Stimulated activated CD4-positive, alpha-beta T cell treated with anti-CD3 and anti-CD28 coated beads, TNF-alpha, amount 100 ng/mL, for 24 hours (primary cell): ENCODE measurements at places on chromosomes 4 and X.

GRCh38 chr4:40227284-40227683 is 30.5 kb downstream of the RHOH start:
- peak; percentile 66 for DNase-seq

- DNase-seq, result no peak
Measured at GRCh38 chr4:139312552-139313332, 10.5 kb upstream of the NDUFC1 start.

DNA sequence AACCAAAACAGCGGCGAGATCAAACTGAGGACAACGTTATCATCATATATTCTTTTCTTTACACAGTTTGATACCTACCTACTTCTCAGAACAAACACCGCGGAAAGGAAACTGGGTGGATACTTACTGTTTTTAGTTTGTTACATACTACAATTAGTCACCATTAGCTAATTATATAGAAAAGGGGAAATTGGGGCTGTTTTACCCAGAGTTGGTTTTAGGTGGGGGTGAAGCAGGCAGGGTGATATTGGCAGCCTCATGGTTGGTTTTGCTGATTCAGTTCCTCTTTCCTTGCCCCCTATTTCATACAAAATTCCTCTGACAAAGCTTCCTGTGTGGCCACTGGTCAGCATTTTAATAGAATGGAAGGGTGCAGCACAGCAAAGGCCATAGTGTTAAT is 77.8 kb downstream of the SORBS2 start:
- DNase-seq, result no peak

DNA sequence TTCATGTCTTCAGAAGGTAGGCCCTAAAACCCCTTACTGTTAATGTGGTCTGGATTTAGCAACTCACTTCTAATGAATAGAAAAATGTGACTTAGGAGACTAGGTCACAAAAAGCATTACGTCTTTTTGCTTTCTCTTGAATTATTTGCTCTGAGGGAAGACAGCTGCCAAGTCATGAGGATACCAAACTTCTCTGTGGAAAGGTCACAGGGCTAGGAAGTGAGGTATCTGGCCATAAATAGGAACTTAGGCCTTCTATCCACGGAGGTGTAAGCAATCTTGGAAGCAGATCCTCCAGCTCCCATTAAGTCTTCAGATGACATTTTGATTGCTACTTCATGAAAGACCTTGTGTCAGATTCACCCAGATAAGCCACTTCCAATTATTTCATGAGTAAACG is 120.6 kb downstream of the JADE1 start:
- DNase-seq, result no peak

- DNase-seq, result no peak
Measured at GRCh38 chr4:25068386-25068785, 37.6 kb upstream of the LGI2 start.

DNA sequence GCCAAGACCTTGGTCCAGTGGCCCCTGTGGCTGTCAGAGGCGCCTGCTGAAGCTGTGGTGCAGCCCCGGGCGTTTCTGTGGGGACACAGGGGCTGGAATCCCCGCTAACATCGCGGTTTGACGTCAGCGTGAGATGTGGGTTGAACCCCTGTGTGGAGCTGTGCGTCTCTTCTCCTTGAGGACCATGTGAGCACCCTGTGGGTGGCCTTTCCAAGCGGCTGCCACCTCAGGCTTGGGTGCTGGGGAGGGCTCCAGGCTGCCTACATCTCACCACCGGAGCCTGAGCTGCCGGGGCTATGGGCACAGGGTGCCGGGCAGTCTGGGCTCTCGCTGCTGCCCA is 27.7 kb downstream of the UVSSA start:
- DNase-seq, result no peak

DNA sequence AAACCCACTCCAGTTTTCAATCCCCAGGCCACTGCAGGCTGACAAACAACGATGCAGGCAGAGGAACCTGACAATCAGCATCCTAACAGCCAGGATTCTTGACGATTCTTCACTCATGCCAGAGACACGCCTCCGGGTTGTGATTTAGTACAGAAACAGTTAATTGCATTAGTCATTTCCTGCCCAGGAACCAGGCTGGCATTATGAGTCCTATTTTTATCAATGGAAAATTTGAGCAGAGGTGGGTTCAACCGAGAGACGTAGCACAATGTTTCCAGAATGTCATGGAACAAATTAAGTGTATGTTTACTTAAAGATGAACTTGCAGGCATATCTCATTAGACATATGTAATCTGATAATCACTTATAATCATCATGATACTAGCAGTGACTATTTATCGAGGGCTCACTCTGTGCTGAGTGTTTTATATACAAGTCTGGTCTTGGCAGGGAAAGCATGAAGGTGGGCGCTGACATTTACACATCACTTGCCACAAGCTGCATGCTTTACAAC is 159.7 kb downstream of the NSUN7 start:
- DNase-seq, result peak; percentile 38

GRCh38 chrX:136189222-136189621 is 41.9 kb downstream of the FHL1 start:
- DNase-seq, result no peak

DNA sequence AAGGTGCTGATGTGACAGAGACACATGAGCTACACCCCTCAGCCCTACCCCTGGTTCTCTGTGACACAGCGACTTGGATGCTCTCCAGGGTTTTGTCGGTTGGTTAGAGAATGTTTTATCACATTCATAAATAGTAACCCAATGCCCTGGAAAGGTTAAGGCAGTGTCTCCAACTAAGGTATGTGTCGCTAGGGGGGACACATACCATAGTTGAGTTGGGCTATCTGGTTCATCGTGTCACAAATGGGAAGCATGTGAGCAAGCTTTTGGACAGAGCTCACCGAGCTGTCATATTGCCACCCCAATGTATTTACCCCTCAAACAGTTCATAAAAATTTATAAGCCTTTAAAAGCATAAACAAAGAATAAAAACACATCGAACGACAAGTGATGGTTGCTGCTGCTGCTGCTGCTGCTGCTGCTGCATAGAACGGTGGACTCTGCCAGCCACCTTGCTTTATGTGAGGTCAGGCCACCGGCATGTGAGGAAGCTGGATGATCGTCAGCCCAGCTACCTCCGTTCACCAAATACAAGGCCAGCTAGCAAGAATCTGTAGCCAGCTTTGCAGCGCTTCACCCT is 55.9 kb downstream of the STOX2 start:
- no peak for DNase-seq

- DNase-seq, result no peak
Measured at GRCh38 chr4:5467111-5467510, 241.2 kb downstream of the EVC2 start.

GRCh38 chr4:93183576-93183975 is 645.0 kb upstream of the ATOH1 start:
- no peak for DNase-seq

- no peak for DNase-seq
Measured at GRCh38 chr4:40507977-40508376, 121.7 kb downstream of the RBM47 start.

GRCh38 chr4:57098941-57099340 is 11.2 kb downstream of the IGFBP7 start:
- no peak for DNase-seq

DNA sequence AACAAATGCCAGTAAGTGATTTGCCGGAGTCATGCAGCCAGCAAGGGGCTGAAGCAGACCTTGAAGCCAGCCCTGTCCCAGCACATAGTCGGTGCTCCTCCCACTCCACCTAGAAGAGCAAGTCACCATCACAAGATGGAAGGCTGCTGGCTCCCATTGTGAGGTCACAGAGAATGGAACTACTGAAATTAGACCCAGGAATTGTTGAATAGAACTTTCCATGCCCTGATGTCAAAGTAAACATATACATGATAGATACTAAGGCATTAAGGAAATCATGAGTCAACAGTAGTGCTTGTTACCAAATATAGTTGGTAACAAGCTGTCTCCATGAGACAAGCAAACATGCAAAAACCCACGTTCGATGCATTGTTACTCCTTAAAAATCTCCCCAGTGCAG is 177.1 kb upstream of the MID1 start:
- DNase-seq, result no peak

- DNase-seq, result no peak
Measured at GRCh38 chr4:56466910-56467283, 520 bp upstream of the SRP72 start.

DNA sequence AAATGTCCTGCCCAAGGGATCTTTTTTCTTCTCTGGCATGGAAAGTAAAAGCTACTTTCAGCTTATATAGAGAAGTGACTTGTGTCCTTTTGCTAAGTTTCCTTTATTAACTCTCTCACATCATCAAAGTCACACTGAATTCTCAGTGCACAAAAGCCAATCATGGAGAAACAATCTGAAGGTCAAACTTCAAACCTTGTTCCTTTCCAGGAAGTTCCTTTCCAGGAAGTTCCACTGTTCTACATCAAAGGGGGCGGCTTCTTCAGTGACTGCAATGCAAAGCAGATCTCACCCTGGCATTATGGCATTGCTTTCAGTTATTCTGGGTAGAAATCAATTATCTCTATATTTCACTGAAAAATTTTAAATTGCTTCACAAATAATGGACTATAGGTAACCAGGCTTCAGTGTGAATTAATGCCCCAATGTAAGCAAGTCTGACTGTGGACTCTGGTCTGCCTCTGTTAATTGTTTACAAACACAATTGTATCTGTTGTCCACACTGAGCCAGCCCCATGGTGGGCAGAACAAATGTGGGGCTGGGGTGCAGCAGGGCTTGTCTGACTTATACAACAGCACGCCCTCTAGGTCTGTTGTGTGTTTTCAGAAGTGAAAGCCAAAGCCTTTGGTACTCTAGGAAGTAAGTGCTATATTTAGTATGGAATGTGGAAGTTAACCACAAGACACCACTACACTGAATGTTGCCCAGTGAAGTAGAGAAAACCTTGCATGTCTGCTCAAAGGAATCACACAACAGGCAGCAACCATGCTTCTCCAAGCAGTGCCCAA is 98.8 kb downstream of the CDS1 start:
- DNase-seq, result no peak

GRCh38 chrX:107834275-107835201 is 8.9 kb downstream of the MID2 start:
- no peak for DNase-seq

DNA sequence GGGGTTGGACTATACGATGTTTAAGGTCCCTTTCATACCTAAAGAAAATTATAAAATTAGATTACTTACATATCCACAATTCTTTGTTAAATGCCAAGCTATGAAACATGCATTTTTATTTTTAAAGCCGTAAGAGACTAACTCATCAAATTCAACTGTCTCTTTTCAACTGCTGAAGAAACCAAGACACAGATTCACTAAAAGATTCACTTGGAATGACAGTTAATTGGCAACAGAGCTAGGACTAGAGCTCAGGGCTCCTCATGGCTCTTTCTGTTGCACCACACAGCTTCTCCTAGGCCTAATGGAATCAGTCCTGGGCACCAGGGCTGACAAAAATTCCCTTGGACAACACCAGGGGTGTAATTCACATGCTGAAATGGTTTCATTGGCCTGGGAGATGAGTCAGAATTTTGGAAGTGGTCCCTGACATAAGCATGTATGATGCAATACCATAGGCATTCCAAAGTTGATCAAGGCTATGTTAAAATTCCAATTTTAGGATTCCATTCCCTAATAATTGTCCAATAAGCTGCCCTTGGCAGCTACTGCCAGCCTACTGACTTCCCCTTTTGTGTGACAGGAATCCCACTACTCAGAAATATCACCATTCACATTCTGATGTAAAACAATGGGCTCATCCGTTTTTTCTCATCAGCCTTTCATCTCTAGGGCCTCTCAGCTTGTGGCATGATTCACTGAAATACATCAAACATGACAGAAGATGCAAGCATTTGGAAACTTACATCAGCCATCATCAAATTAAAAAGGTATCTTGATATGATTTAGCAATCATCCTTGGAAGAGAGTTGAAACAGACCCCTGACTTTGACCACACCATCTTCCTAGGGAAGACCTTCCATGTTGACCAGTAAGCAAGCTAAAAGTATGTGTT is 54.2 kb downstream of the PLAC1 start:
- no peak for DNase-seq

DNA sequence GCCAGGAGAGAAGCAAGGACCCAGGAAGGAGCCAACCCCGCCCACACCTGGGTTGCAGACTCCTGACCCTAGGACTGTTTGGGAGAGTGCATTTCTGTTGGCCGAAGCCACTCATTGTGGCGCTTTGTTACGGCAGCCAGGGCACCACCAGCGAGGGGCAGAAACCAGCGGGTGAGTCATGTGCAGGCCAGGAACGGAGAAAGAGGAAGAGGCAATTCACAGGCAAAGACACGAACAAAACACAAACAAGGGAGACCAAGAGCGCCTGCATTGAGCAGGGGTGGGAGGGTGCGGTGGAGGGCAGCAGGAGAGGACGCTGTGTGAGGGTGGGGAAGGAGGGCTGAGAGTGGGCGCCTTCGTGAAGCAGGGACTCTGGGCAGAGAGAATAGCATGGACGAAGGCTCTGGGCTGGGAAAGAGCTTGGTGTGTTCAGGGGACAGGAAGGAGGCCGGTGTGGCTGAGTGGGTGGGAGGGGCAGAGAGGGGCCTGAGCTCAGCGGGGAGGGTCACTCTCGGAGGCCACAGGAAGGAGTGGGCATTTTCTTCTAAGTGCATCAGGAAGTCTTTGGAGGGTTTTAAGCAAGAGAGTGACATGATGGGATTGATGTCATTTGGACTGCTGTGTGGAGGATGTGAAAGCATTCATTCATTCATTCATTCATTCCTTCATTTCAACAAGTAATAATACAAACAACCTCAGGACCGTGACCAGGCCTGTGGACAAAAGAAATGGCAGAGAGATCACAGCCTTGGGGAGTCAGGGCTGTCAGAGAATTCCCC is 12.2 kb upstream of the WFS1 start:
- no peak for DNase-seq

DNA sequence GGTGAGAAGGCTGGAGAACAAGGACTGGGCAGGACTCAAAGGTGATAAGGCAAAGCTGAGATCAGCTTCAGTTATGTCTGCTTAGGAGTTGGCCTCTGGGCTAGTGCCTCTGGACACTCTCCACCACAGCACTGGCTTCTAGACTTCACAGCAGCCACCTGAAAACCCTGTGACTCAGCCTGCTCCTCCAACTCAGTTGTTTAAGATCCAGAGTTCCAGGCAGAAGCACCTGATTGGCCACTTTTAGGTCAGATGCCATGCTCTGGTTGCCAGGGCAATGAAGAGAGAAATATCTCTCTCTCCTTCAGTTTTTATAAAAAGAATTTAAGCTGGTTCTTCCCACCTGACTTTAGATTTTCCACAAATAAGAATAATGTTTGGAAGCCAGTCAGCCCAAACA is 47.9 kb upstream of the BLTP1 start:
- no peak for DNase-seq

DNA sequence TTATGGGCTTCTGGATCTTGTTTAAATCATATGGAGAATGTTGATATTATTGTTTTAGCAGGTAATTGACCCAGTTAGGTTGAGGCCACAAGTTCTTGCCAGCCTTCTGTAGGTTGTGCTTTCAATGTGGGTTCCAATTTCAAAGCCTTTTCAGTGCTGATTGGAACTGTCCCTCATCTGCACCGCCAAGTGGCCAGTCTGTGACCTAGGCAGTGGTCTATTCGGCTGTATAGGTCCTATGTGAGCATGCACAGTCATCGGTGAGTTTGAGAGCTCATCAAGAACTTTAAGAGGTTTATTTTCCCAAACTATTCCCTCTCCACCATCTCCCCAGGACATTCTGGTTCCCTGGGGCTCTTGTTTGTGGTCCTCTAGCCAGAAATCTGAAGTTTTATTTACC is 35.7 kb downstream of the DDX53 start:
- DNase-seq, result no peak
